ENCODE measurements at places on chromosomes 2 and 18. TPM values are rescaled to one million over a fixed set of nuclear protein-coding genes. Genes with fewer than 3 reads are reported as not detected.

The NAT8 gene
- total RNA-seq, result not detected

The CCDC148 gene
- total RNA-seq, result 0.42 TPM

The THSD7B gene
- total RNA-seq, result not detected

The FTCDNL1 gene
- 2.8 TPM for total RNA-seq

The POTEJ gene
- not detected for total RNA-seq

The CIDEA gene
- not detected for total RNA-seq

The CD8A gene
- 0.60 TPM for total RNA-seq

The EFR3B gene
- 10.1 TPM for total RNA-seq

Data from A549 treated with Mapracorat at 1 μM for 4 hours (cell line).